Effector memory CD8-positive, alpha-beta T cell (primary cell): ENCODE measurements at places on chromosomes 12 and 14.

DNA sequence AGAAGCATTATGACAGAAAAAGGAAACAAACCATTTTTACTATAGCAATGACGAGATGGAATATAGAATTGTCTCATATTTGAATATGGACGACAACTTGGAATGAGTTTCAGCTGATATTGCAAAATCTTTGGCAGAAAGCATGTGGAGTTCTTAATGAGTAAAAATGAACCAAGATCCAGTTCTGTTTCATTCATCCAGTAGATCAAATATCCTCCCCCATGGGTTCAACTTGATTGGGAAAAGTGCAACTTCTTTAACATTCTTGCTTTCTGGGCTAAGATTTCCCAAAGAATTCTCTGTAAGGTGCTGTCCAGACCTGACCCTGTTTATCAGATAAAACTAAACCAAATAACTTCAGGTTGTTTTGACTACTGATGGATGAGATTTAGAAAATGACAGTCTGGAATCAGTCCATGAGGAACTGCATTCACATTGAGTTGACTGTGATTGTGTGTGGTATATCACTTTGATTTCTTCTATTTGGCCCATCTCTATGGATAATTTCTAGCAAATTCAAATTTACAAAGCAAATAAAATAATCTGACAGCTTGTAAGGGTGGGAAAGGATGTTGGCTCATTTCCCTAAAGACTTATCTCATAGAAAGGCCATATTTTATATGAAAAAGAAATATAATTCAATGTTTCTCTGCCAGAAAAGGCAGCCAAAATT is 267.4 kb downstream of the ADAMTS20 start:
- no peak for DNase-seq

- no peak for DNase-seq
These were observed 378.3 kb downstream of the DUSP6 start for GRCh38 chr12:88973998-88974397.

GRCh38 chr12:6542209-6543009 is 8.1 kb downstream of the GAPDH start:
- DNase-seq = no peak

- DNase-seq = no peak
These were observed 250.0 kb upstream of the E2F7 start for GRCh38 chr12:77315407-77315806.

DNA sequence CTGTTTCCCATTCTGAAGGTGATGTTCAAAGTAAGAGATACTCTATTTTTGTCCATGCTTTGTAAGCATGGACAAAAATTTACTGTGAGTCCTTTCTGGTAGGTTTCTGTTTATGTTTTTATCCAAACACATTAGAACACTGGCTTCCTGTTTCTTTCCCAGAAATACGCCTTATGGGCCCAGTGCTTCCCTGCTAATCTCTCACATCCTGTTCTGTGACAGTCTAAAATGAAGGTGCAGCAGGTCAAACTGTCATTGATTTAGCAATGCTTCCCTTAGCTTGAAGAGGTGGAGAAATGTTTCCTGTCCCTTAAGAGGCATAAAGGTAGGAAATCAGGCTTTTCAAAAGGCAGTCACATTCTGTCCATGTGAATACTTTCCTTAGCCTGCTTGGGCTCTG is 305.6 kb downstream of the RPS29 start:
- no peak for DNase-seq

GRCh38 chr12:75704664-75705063 is 193.3 kb upstream of the KRR1 start:
- DNase-seq = no peak
